M059J (cell line): ENCODE measurements at places on chromosomes 2 and 18.

DNA sequence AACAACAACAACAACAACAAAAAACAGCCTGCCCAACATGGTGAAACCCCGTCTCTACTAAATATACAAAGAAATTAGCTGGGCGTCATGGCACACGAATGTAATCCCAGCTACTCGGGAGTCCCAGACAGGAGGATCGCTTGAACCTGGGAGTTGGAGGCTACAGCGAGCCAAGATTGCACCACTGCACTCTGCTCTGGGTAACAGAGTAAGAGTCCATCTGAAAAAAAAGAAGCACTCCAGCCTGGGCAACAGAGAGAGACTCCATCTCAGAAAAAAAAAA lies 344.1 kb upstream of the PLGLB2 start:
- DNase-seq = no peak

DNA sequence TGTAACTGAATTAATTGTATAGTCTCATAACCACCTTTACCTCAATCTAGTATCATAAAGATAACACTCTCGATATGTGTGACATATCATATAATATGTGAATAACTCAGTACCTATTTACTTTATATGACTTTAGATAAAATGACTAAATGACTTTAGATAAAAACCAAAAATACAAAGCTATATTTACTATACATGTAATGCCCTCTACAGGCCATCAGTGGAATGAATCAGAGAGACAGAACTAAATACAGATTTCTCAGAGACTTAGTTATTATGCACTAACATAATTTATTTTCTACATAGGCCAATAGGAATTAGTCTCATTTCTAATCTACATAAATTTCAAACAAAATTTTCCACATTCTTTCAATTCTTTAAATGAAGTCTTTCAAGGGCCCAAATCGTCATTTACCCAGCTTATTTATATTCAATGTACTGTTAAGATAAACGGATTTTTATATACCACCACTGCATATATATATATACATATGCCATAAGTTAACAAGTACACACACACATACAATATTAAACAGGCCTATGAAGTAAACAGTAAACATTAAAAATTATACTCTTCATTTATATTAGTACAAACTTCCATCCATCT lies 219.9 kb downstream of the EXOC6B start:
- DNase-seq = peak; percentile 8

GRCh38 chr18:2978661-2979106 lies 34.3 kb downstream of the LPIN2 start:
- DNase-seq = peak; percentile 89

- DNase-seq = no peak
Observed at GRCh38 chr2:12430407-12431133, 286.2 kb upstream of the TRIB2 start.

DNA sequence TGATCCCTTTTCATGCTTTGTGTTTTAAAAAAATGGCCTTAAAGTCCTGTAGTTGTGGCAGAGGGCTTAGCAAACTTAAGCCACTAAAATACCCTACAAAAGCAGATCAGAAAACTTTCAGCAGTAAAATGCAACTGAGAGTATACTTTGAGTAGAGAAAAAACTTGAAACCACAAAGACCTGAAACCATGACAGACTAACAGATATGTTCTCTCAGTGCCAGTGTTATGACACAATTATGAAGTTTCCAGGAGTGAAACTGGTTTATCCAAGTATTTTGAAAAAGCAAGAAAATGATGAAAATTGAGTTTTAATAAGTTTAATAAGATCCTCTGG lies 74.5 kb downstream of the SPRED2 start:
- DNase-seq = no peak

GRCh38 chr2:202135091-202135874 lies 62.2 kb downstream of the KIAA2012 start:
- peak; percentile 97 for DNase-seq
